ENCODE measurements at places on chromosomes 4 and X.

- DNase-seq, result no peak
Observed at GRCh38 chr4:139564502-139564901, 8.5 kb upstream of the SETD7 start.

- no peak for DNase-seq
Observed at GRCh38 chr4:172716291-172716690, 452.3 kb upstream of the GALNT7 start.

GRCh38 chr4:112279025-112279881 is 6.5 kb downstream of the TIFA start:
- no peak for DNase-seq

GRCh38 chrX:8033175-8033574 is 106.0 kb upstream of the PNPLA4 start:
- no peak for DNase-seq

DNA sequence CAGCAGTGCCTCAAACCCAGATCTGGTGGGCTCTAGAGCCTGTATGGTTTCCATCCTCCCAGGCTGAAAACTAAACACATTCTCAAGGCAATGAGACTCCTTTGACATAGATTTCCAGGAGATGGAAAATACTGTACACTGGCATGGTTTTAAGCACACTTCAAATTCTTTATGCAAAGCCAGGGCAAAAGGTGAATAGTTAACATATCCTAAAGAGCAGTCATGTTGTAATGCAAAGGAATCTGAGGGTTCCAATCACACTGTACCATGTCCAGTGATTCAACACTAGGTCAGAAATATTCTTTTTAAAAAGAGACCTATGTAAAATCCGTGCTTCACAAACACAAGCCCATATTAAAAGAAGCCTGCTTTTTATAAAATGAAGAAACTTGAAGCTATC is 195.3 kb downstream of the QDPR start:
- DNase-seq, result no peak

GRCh38 chrX:119638725-119639471 is 32.7 kb upstream of the NKRF start:
- no peak for DNase-seq

DNA sequence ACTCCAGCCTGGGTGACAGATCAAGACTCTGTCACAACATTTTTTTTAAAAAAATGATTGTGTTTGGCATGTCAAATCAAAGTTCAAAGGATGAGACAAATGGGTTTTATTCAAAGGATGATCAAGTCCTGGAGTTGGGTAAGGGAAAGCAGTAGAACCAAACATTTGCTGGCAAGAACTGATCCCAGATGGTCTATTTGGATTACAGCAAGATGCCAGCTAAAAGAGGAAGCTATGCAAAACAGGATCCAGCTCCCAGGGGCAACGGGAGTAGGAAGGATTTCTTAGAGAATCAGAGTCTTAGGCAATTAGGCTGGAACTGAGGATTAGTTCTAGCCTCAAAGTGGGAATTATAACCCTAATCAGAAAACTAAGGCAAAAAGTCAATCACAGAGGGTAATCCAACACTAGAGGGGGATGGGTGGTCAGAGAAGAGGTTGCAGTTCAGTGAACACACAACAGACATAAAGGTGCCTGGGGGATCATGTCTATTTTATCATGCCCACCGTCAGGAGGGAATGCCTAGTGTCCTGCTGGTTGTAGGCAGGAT is 133.0 kb upstream of the PLS3 start:
- DNase-seq, result no peak

DNA sequence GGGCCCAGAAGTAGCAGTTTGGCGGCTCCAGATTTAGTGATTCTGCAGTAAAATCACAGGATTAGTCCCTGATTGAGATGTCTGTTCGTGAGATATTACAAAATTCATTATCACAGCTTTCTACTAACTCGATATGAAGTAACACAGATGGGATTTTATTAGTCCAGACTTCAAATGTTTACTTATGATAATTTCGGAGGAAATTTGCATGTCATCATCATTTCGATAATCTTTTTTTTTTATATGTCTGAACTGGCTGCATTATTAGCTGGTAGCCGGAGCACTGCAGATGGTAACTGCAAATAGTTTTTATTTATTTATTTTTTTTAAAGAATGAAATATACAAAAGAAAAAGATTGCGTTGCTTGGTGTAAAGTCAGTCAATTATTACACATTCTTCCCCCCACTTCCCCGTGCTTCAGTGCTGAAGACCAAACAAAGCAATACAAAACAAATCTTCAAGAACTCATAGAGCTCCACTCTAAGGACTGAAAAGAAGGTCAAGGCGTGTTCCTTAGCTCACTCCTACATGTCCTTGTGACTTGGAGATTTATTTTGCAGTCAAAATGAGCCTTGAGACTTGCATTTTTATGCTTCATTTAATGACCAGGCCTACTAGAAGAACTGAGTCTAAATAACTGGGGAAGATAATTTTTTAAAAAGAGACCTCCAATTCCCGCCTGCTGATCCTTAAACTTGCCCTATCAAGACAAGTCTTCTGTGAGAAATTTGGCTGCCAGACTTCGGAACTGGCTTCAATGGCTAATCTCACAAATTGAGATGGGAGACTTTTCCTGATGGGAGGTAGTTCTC is 11.7 kb upstream of the PITX2 start:
- no peak for DNase-seq

GRCh38 chr4:166628454-166628853 is 605.8 kb downstream of the SPOCK3 start:
- no peak for DNase-seq

GRCh38 chr4:63869370-63869769 is 539.9 kb downstream of the TECRL start:
- DNase-seq, result no peak

DNA sequence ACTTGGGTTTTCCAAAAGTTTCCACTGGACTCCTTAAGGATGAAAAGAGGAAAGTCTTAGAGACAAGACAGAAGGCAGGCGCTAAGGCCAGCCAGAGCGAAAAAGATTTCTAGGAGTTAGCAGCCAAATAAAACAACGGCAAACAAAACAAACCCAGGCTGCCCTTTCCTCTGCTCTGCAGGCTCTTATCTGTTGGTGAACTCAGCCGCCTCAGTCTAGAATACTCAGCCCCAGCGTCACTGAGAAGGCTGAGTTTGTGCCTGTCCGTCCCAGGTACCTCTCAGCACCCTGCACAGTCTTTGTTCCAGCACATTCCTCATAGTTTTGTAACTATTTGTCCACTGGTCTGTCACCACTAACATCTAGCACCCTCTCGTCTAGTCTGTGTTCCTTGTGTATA is 75.6 kb upstream of the FAM9C start:
- peak; percentile 31 for DNase-seq

- no peak for DNase-seq
Observed at GRCh38 chrX:132809581-132809980, 148.8 kb downstream of the HS6ST2 start.

DNA sequence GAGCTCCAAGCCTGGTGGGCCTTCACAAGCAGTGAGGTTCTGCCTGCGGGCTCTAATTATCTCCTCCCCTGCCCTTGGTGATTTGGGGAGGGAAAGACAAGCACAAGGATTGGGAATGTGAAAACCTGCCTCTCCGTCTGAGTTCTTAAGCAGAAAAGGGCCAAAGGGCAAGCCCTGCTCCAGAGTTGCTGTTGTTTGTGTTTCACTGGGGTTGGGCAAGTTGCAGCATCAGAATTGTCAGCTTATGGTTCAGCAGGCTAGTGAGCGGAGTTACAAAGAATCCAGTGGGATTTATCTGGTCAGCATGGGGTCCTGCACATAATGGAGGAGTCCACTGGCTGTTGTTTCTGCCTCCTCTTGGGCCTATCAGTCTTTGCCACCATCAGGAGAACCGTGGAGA is 60.5 kb downstream of the NHS start:
- no peak for DNase-seq

DNA sequence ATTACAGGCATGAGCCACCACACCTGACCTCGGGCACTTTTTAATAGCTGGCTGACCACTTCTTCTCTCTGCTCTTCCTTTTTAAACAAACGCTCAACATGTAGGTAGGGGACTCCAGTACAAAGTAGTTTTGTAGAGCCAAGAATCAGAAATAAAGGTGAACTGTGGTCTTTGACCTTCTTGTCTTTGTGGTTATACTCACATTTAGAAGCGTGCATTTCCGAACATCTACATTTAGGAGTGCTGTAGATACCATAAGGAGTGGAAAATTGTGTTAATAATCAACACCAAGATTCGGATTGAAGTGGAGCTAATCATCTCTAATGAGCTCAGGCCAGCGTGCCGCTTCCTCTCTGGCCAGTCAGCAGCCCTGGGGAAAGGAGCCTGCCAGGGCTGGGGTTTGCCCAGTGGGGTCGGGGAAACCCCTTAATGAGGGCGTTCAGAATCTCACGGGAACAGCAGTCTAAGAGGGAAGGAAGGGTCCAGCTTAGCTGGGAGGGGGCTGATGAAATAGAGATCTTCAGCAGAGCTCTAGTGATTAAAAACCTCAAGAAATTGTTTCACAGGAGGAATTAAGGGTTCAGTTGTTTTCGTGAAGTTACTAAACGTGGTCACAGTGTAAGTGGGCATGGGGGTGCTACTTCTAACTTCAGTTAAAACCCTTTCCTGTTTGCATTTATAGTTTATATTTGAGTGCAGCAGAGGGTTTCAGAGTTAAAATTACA is 81.2 kb downstream of the GAB1 start:
- DNase-seq, result no peak

DNA sequence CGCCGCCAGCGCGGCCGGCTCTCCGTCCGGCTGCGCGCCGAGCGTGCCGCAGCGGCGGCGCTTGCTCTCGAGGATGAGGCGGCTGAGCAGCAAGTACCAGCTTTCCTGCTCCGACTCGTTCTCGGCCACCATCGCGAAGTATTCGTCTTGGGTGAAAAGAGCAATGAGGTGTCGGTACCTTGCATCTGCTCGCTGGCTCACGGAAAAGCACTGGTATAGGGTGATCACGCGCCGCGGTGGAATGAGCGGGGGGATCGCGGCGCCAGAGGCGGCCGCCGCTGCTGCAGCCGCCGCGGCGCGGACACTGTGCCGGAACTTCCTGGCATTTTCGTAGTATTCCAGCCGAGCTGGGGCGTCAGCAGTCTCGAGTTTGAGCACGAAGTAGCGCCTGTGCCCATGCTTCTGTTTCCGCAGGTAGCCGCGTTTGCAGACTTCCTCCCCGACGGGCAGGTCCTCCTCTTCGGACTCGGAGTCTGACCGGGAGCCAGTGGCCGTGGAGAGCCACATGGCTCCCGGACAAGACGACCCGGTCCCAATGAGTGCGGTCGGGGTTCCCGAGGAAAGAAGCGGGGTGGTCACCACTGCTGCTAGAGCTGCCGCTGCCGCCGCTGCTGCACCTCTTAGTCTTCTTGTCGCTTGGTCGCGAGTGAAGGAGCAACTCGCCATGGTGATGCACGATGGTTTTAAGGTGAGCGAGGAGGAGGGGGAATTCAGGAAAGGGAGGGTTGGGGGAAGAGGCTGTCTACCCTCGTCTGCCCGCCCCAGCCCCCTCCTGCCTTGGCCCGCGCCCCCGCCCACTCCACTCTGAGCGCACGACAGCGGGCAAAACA is 469 bp downstream of the IRS4 start:
- DNase-seq, result no peak

DNA sequence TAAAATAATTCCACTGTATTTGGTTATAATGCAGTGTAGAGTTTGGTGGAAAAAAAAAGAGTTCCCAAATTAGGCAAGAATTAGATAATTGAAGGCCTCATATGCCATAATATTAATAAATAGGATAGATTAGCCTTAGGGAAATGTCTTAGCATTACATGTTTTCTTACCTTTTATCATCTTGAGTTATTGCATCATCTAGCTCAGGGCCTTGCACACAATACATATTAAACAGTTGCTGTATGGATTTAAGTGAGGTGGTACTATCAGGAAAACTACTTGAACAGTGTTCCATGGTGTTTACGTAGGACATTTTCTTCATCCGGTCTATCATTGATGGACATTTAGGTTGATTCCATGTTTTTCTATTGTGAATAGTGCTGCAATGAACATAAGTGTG is 419.4 kb downstream of the EPHA5 start:
- DNase-seq, result no peak

DNA sequence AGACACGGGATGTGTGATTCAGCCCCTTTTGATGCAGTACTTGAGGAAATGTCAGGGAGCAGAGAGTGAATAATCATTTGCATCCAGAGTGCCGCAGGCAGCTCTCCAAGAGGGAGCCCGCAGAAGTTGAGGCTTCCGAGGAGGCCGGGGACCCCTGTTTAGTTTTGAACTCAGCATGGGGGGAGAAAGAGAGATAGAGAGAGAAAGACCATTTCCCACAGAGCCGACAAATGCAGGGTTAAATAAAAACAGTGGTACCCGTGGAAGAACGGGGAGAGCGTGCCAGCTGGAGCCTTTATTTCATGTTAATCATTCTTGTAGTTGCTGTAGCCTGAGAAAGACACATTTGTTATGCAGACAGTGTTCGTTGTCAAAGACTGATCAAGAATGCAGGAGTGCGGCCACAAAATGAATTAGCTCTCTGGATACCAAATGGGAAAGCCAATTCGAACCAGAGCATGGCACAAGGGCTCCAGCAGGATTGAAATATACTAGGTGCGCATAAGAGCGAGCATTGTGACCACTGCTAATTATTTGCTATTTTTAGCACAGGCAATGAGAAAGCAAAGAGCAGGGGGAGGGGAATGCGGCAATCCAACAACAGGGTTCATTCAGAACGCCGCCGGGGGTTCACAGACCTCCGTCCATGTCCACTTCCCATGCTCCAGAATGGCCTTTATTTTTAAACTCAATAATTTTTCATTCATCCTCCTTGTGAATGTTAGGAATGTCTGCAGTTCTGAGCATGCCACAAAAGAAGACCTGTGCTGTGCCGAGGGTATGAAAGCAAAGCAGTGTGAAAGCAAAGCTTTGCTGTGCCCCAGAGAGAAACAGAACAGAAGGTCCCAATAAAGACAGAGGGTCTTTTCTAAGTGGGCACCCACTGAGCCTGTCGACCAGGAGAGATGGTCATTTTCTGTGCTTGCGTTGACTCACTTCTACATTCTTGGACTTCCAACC is 243.9 kb upstream of the VCX3A start:
- peak; percentile 88 for DNase-seq

DNA sequence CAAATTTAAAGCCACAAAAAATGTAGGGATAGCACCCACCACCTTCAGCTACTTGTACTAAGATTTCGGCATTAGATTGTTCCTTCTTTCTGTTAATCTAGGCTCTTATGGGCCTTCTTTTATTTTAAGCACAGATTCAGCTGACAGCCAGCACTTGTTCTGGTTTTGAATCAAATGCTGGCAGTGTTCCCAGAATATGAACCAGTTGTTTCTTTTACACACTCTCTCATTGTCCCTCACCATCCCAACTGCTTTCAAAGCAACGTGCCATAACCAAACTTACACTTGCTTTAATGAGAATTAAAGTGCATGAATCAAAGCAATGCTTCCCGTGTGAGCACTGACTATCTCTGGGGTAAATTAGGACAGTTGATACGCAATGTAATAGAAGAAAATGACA is 744.5 kb upstream of the FAM241A start:
- DNase-seq, result peak; percentile 97
